ENCODE measurements at places on chromosomes 1 and 21.

DNA sequence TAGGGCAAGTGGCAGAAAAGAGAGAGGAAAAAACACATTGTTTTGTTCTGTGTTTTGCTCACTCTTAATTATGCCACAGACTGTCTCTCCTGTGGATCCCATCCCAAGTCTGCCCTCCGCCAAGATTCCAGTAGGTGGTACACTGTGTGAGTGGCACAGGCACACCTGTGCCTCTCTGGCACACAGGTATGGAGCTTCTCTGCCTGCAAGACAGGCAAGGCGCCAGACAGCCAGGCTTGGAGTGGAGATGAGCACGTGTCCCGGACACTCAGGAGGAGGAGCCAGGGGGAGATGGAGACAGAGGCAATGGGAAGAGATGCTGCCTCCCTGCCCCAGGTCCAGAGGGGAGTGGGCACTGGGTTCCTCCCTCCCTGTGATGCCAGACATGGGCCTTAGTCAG lies 6.5 kb upstream of the GRIK3 start:
- DNase-seq = no peak

DNA sequence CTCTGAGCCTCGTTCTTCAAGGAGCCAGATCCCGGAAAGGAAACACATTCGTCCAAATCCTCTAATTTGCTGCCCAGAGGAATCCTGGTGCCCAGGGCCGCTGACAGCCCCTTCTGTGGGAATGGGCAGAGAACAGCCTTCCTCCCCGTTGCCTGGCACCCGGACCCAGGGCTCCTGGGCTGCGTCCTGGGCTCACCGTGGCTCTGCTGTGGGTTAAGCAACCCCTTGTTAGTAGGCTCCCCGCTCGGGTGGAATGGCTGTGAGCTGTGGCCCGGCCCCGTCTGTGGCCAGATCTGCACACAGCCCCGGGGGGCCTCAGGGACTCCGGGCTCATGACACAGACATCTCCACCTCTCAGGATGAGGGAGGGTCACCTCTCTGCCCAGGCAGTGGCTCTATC lies 122.9 kb upstream of the ARHGEF16 start:
- DNase-seq = no peak

DNA sequence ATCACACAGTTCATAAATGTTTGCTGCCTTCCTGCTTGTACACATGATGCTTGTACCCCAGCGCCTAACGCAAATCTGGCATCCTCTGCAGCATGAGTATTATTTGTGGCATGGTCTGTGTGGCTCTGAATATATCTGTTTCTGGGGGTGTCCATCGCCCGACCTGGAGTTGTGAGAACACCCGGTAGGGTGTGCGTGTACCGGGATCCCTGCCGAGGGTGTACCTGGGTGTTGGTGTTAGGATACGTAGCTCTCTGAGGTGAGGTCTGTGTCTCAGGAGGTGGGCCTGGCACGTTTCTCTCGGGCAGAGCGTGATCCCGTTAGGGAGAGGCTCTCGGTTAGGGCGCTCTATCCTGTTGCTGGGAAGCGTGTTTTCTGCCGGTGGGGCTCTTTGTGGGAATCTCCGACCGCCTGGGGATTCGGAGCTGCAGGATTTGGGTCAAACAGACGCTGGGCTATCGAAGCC lies 10.4 kb upstream of the CDC20 start:
- DNase-seq = no peak

DNA sequence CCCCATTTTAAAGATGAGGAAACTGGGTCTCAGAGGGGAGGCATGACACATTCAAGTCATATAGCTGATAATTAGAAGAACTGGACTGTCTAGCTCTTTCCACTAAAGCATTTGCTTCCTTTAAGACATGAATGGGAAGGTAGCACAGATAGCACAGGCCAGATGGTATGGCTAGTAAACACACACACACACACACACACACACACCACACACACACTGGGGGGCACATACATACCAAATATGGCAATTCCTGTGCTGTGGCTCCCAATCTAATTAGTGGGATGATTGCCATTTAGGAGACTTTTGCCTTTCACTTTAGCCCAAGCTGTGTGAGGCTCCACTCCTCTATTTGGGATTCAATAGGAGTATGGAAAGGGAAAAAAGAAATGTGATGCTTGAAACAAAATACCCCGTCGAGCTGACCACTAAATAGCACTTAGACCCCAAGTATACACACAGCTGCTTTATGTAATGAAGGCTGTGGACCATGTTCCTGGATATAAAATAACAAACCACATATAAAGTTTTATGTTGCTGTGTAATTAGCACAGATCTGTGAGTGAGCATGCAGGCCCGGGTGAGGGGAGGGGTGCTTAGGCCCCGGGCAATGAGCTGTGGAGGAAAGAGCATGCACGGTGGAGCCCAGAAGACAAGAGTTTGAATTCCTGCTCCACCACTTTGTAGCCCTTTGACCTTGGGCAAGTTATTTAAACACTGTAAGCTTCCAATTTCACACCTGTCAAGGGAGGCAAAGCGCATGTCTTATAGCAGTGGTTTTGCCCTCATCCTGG lies 6.8 kb upstream of the TRABD2B start:
- DNase-seq = no peak

DNA sequence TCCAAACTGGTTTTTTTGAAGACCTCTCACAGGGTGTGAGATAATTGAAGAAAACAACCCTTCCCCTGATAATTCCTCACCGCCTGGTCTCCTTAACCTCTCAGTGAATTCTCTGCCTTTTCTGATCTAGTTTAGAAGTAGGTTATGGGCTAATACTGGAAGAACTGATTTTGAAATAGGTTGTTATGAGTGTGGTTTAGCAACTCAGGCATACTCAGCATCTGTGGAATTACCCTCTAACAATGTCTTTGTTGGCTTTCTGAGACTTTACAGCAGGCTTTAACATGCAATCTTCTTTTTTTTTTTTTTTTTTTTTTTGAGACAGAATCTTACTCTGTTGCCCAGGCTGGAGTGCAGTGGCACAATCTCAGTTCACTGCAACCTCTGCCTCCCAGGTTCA lies 10.3 kb upstream of the PLD5 start:
- no peak for DNase-seq

DNA sequence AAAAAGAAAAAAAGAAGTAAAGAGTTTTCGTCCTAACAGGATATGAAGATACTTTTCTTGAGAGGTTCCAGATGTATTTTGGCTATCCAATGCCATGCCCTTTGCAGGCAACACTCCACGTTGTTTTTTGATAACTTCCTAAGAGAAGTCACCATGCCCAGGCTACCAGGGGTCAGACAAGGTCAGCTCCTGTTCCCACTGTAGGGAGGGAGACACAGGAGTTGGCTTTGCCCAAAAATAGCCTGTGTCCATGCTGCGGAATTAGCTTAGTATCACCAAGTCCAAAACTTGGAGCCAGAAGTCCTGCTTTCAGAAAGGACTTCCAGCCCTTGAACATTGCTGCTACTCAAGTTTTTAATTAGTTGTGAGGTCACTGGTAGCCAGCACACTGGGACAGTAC lies 62.1 kb upstream of the NRIP1 start:
- DNase-seq = no peak

GRCh38 chr1:154786804-154787570 lies 83.1 kb downstream of the KCNN3 start:
- DNase-seq = no peak

- DNase-seq = no peak
Observed at GRCh38 chr1:116111524-116112021, 374 bp downstream of the MAB21L3 start.

- DNase-seq = no peak
Observed at GRCh38 chr1:29975036-29975694, 738.8 kb downstream of the PTPRU start.

- no peak for DNase-seq
Observed at GRCh38 chr1:203512848-203513584, 19.1 kb downstream of the OPTC start.

DNA sequence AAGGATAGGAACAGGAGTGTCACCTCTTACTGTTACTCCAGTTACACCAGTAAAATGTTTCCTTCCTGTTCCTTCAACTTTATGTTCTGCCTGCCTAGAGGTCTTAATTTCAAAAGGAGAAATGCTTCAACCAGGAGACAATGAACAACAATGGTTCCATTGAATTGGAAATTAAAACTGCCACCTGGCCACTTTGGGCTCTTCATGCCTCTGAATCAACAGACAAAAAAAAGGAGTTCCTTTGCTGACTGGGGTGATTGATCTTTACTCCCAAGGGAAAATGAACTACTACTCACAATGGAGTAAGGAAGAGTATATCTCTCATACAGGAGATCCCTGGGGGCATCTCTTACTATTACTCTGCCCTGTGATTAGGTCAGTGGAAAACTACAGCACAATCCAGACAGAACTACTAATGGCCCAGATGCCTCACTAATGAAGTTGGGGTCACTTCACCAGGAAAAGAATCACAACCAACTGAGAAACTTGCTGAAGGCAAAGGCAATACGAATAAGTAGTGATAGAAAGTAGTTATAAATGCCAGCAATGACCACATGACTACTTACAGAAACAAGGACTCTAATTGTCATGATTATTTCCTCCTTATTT lies 76.6 kb upstream of the PRDX6 start:
- no peak for DNase-seq

- DNase-seq = no peak
Observed at GRCh38 chr1:155892796-155893195, 18.4 kb downstream of the RIT1 start.

DNA sequence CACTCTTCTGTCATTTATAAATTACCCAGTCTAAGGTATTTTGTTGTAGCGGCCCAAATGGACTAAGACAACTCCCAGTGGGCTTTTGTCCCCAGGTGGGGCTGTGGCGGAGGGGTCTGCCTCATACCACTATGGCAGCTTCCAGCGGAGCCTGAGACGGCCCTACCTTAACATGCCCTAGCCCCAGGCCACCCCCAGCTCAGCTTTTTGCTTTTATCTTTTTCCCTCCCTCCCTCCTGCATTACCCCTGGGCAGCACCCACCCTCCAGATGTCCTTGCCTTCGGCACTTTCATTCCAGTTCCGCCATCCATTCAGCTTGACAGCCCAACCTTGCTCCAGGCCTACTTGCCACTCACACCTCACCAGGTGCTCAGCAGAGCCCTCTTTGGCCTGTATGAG lies 307.3 kb downstream of the PTPRU start:
- DNase-seq = no peak

DNA sequence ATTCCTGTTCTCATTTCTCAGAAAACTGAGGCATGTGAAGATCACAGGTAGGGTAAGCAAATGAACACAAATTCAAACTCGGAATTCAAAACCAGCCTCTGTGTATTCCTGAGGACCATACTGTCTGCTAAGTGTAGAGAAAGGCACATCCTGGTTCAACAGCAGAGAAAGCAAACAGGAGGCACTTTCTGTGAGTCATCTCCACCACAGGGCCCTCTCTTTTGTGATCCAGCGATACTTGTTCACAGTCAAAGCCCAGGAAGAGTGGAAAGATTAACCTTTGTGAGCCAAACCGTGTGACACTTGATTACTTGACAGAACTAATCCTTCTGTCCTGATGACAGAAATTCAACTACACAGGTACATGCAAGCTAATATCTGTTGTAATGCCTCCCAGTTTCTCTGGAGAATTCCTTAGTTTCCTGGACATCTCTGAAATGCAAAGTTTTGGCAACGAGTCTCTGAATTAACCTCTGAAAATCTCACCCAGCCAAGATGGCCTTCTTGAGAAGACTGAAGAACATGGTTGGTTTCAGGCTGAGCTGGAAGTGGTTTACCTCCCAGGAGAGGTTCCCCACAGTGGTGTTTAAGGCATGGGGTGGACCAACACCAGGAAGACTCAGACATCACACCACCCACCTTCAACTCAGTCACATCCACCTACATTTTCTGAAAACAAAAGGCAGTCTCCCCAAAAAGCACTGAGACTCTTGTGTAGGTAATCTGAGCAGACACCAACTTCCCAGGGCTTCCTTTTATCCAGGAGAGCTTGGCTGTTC lies 98.2 kb upstream of the ERG start:
- no peak for DNase-seq

- no peak for DNase-seq
Observed at GRCh38 chr1:1938613-1939295, 19.7 kb upstream of the TMEM52 start.

GRCh38 chr1:201828217-201828819 lies 639 bp upstream of the IPO9 start:
- no peak for DNase-seq

DNA sequence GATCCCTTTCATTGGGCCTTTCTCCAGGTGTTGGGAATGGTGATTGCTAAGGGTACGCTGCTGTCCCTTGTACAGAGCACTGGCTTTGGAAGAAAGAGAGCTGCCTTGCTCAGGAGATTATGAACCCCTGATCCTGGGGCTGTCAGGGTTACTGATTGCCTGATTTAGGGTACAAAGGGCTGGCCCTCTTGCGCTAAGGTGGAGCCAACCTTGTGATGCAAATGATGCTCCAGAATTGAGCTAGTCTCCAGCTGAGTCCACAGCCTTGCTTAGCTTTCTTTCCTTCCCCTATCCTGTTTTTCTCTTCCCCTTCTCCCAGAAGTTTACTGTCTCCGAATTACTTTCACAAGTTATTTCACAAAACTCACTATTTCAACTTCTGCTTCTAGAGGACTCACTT lies 334.7 kb downstream of the AMY1C start:
- no peak for DNase-seq

DNA sequence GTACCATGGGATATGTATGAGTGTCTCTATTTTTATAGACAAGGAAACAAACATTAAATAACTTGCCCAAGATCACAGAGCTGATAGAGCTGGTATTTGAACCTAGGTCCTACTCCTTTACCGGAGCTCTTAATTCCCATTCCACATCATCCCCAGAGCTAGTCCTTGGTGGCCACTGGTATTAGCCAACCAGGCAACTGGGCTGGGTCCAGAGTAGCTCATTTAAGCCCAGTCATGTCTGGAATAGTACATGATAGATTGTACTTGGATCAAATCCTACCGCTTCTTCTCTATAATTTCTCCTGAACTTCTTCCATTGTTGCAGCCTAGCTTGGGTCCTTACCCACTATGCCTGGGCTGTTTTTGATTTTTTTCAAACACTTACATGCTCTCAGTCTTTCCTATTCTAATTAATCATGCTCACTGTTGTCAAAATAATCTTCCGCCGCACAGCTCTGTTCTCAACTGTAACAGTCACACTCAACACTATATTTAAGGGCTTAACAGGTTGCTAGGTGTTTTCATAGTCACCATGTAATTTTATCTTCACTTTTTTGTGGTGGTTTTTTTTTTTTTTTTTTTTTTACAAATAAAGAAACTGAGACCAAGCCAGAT lies 80.2 kb downstream of the COLGALT2 start:
- no peak for DNase-seq

DNA sequence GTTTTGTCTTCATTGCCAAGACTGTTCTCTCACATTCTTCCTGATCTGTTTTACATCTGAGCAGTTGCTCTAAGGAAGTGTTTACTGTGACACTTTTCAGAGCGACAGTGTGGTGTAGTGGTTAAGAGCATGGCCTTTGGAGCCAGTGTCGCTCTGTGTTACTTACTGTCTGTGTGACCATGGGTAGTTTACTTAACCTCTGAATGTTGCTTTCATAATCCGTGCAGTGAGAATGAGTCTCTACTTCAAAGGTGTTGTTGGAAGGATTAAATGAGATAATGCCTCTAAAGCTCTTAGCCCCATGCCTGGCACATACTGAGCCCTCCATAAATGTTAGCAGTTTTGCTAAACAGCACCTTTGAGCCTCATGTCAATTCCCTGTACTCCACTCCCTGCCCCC lies 35.9 kb upstream of the ZFP69B start:
- DNase-seq = no peak

GRCh38 chr21:38478782-38479181 lies 19.5 kb downstream of the ERG start:
- no peak for DNase-seq
